ENCODE measurements at places on chromosomes 1 and 21.

DNA sequence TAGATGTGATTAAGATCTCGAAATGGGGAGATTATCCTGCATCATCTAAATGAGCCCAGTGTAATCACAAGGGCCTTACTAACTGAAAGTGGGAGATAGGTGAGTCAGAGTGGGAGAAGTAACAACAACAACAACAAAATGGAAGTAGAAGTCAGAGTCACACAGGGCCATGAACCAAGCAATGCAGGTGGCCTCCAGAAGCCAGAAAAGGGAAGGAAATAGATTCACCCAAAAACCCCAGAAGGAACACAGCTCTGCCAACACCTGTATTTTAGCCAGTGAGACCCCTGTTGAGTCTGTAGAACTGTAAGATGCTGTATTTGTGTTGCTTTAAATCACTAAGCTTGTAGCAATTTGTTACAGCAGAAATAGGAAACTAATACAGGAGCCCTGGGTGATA lies 4.1 kb downstream of the TAGLN2 start:
- peak; percentile 63 for DNase-seq

DNA sequence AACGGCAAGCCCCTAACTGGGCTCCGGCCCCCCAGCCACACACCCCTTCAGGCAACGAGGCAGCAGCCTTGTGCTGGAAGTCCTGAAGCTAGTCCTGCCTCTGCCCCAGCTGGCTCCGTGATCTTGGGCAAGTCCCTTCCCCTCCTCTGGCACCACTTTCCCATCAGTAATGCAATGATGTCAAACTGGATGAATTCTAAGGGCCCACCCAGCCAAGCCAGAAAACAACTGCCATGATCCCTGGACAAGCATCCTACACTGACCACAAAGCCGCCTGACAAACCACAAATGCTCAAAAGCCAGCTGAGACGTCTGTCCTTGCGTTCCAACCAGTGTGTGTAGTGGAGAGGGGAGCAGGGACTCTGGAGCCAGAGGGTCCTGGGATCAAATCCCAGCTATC lies 26.8 kb downstream of the IFFO2 start:
- no peak for DNase-seq

DNA sequence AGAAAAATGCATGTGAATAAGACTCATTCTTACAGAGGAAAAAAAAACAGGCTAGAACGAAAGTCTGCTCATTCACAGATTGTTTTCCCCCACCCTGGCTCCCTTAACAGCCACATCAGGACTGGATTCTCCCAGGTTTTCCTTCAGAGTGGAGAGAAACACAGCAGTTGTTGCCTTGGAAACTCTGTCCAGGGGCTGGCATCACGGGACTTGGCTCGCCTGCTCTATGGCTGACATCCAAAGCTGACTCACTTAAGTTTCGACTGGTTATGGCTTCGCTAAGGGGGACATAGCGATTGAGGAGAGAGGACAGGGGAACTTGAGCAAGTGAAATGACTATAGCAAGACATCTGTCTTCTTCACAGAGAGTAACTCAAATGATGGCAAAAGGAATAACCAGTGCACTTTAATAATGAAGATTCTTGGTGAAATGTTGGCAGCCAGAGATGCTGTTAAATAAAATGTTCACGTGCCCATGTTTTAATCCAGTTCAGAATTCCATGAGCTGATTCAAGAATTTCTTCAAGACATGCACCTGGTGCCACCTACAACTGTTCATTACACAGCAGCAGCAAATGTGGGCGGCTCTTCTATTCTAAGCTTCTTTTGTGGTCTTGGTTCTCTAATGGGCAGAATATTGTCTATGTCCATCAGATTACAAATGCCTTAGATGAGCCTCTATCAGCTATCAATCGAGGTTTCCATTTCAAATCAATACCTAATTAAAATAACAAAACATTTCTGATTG lies 21.8 kb downstream of the MIS18A start:
- DNase-seq, result no peak

DNA sequence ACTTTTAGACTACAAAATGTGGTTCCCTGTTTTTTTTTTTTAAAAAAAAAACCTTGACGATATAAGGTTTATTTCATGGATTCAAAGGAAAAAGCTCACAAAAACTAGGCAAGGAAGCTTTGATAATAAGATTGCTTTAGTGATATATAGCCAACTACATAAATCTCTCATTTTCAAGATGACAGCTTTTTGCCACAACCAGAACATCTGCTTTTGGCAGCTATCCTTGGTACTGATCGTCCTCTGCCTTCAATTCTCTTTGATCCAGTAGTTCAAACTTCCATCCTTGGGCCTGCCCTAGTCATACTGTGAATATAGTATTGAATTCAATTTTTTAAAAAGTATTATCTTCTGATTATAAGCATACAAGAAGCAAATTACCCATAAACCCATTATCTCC lies 72.9 kb upstream of the CD53 start:
- DNase-seq, result no peak

DNA sequence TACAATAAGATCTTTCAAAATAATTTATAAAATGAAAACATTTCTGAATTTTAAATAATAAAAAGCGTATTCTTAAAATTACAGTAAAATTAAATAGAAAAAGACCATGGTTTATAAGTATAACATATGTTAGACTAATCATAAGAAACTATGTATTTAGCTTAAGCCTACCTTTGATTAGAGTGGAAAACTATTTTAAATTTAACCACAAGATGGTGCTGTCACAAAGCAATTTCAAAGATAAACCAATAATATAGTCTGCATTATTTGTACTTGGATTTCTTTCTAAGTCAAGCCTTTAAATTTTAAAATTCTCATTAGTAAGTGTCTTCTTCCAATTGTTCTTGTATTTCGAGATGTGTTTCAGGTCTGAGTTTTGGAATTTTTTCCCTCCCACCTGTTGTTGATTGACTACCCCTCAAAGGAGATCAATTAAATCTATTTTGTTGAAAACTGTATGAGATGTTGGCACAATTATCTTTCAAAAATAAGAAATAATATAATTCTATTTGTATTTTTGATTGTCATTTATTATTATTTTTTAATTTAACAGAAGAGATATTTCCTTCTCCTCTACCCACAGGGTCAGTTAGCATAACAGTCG lies 459.8 kb downstream of the KCNT2 start:
- DNase-seq, result no peak

GRCh38 chr1:167427848-167428247 lies 90.5 kb downstream of the CD247 start:
- DNase-seq, result no peak

GRCh38 chr21:43024439-43025136 lies 50.2 kb downstream of the PKNOX1 start:
- DNase-seq, result no peak

- DNase-seq, result no peak
These were observed 387.6 kb downstream of the CAMTA1 start for GRCh38 chr1:7172804-7173203.

Measured in CD4-positive, alpha-beta T cell treated with Interleukin-15 for 1 hour (primary cell).